ENCODE measurements at places on chromosomes 1 and 21. TPM values are rescaled to one million over a fixed set of nuclear protein-coding genes. Genes with fewer than 3 reads are reported as not detected.

The RUSC1 gene
- total RNA-seq = 18.4 TPM

The SERPINC1 gene
- not detected for total RNA-seq

The EPS8L3 gene
- total RNA-seq = not detected

The PLD5 gene
- total RNA-seq = not detected

The MIXL1 gene
- not detected for total RNA-seq

The GSTM1 gene
- total RNA-seq = not detected

The CD1B gene
- not detected for total RNA-seq

The INSRR gene
- not detected for total RNA-seq

The PKP1 gene
- total RNA-seq = not detected

The FCMR gene
- total RNA-seq = 1.6 TPM

The PLCH2 gene
- under 0.01 TPM for total RNA-seq

The KDF1 gene
- not detected for total RNA-seq

The NBPF12 gene
- 9.3 TPM for total RNA-seq

The TRIM45 gene
- 1.7 TPM for total RNA-seq

The IL19 gene
- total RNA-seq = 1.7 TPM

The GBP4 gene
- 14.2 TPM for total RNA-seq

The GNB1 gene
- total RNA-seq = 124 TPM

The LCE2C gene
- not detected for total RNA-seq

The ZNF697 gene
- total RNA-seq = 13.2 TPM

The XCL2 gene
- not detected for total RNA-seq

The KMO gene
- total RNA-seq = not detected

The IFI44L gene
- 0.64 TPM for total RNA-seq

The DSCAM gene
- total RNA-seq = not detected

The TIMM17A gene
- 94.1 TPM for total RNA-seq

The UMODL1 gene
- not detected for total RNA-seq

The LCE1F gene
- not detected for total RNA-seq

The CYP2J2 gene
- total RNA-seq = not detected

The ANGPTL1 gene
- 4.3 TPM for total RNA-seq

The MPL gene
- not detected for total RNA-seq

The TESK2 gene
- total RNA-seq = 1.6 TPM

The CD53 gene
- total RNA-seq = not detected

The NGF gene
- total RNA-seq = 1.6 TPM

The TENT5C gene
- total RNA-seq = 6.1 TPM

The PCNT gene
- 21.6 TPM for total RNA-seq

The MUL1 gene
- total RNA-seq = 28.1 TPM

The TSPEAR gene
- not detected for total RNA-seq

The OXCT2 gene
- 1.7 TPM for total RNA-seq

The PCBP3 gene
- total RNA-seq = 1.3 TPM

The DYNLT5 gene
- 1.7 TPM for total RNA-seq

The SPRR2A gene
- not detected for total RNA-seq

The OR2AK2 gene
- not detected for total RNA-seq

The FAM3B gene
- not detected for total RNA-seq

The LCE2B gene
- total RNA-seq = not detected
